ENCODE measurements at places on chromosomes 16 and 17.

DNA sequence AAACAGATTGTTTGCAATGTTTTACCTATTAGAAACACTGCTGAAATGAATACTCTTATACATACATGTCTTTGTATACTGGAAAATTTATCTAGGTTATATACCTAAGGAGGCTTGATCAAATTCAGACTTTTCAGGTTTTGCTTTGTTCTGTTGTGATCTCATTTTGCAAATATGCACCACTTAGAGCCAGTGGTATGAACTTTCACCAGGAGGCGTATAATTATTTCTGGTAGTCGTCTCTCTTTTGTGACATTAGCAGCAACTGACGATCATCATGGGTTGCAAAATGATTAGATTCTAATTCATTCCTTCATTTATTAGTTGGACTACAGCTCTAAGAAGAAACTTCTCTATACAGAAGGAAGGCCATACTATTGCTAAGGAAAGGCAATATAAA, 26.9 kb downstream of the AP1G1 start:
- no peak for DNase-seq

GRCh38 chr17:16988749-16989229, 16.9 kb upstream of the TNFRSF13B start:
- no peak for DNase-seq

DNA sequence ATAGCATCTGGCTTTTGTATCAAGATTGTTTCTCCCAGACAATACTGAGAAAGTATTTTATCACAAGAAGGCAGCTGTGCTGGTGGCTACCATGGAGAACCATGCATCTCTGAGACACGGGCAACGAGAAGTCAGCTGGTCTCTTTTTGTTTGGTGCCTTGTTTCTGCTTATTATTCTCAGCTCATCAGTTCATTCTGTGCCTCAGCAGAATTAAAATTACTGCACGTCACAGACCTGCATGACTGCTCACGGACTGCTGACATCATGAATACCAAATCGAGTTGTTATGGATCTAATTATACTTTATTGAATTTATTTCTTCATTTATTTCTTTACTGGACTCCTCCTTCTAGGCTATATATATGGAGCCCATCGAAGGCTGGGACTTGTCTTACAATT, 19.0 kb upstream of the PMP22 start:
- DNase-seq = no peak

GRCh38 chr16:85615852-85616606, 2.9 kb downstream of the GSE1 start:
- DNase-seq = peak; percentile 72

DNA sequence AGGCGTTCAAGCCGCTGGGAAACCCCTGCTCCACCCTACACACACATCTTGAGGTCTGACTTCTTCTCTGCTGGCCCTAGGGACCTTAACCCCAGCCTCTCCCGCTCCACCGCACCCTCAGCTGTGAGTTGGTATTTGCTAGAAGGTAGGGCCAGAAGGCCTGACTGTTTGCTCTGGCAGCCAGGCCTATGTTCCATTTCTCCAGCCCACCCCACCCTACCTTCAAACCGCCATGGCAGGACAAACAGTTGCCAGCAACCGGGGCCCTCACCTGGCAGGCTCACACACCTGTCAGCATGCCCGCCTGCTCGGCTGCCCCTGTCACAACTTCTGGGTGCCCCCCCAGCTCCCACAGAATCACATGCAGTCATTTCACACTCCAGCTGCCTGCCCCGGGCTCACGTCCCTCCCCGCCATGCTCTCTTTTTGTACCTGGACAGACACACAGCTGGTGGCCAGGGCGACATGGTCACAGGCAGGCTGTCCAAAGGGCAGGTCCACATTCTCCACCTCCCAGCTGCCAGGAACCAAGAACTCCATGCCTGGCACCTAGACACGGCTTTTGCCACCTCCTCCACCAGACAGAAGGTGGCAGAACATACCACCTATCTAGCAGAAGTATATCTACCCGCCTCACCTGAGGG, 2.6 kb upstream of the ATP2A3 start:
- DNase-seq = no peak

GRCh38 chr16:49745311-49745747, 110.6 kb downstream of the ZNF423 start:
- DNase-seq = no peak

- DNase-seq = no peak
These were observed 24.3 kb upstream of the LASP1NB start for GRCh38 chr17:38900978-38901656.

GRCh38 chr16:10228779-10229178, 46.6 kb upstream of the GRIN2A start:
- DNase-seq = no peak

GRCh38 chr16:87575027-87575804, 27.1 kb upstream of the JPH3 start:
- DNase-seq = peak; percentile 56

DNA sequence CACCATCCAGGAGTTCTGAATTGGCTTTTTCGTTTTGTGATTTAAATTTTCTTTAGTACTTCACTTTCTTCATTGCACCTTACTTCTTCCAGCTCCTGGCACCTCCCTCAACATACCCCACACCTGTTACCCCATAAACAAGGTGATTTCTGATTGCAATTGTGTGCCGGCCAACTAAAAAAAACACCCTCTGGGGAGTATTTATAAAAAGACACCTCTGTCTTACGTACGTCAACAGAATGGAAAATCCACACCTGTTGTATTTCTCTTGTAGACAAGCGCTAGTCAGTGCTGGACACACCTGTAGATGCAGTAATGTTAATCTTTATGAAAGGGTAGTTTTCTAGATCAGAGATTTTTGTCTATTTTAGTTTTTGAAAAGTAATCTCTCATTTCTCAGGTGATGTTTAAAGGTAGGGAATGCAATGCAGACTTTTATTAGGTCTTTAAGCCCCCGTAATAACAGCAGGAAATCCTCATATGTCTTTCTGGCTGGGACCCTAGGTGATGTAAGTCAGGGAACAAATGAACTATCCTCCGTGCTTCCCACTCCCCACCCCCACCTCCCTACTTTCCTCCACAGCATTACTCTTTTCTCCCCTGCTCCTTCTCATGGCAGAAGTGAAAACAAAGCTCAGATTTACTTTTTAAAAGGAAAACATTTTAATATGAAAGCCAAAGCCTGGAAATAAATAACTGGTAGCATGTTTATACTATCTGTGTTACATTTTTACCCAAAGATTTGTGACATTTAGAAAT, 4.2 kb downstream of the MSI2 start:
- DNase-seq = no peak

GRCh38 chr16:50282010-50282538, 15.7 kb downstream of the ADCY7 start:
- no peak for DNase-seq

GRCh38 chr16:23594186-23594585, 1.9 kb downstream of the NDUFAB1 start:
- DNase-seq = no peak

GRCh38 chr16:23506606-23506994, 3.7 kb downstream of the GGA2 start:
- DNase-seq = no peak

DNA sequence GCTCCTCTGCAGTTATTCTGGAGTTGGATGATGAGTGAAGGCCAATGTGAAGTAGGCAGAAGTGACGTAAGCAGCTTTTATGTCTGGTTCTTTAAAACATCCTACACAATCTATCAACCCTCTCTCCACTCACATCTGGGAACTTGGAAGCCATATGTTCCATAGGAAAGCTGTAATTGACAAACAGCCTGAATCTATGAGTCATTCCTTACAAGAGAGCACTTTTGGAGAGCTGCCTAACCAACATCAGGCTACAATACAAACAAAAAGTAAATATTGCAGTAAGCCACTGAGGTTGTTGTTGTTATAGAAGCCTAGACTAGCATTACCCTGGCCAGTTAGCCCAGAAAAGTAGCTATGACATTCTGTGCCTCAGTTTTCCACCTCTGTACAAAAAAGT, 5.9 kb downstream of the CCL7 start:
- no peak for DNase-seq

GRCh38 chr17:19744922-19745757, 3.0 kb downstream of the ALDH3A1 start:
- DNase-seq = peak; percentile 49

GRCh38 chr16:66510711-66511601, 39.0 kb downstream of the TK2 start:
- DNase-seq = no peak

- no peak for DNase-seq
These were observed 310.1 kb downstream of the CDH8 start for GRCh38 chr16:61726125-61726524.

GRCh38 chr16:69483611-69484010, 59.2 kb downstream of the CYB5B start:
- peak; percentile 60 for DNase-seq

DNA sequence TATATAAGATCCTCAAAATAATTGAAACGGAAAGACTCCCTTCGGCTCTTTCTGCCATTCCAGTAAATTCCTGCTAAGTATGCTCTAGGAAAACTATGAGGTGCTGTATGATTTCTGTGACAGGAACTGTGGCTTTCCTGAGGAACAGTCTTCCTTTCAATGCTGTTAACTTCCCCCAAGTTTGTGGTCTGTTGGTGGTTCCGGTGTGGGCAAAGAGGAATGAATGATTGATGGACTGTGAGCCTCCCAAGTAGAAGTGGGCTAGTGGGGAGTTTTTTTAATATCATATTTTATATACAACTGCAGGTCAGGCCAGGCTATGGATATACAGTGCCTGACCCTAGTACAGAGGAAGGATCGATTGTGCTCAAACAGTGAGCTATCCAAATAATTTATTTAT, 560.7 kb upstream of the RBFOX1 start:
- DNase-seq = no peak

DNA sequence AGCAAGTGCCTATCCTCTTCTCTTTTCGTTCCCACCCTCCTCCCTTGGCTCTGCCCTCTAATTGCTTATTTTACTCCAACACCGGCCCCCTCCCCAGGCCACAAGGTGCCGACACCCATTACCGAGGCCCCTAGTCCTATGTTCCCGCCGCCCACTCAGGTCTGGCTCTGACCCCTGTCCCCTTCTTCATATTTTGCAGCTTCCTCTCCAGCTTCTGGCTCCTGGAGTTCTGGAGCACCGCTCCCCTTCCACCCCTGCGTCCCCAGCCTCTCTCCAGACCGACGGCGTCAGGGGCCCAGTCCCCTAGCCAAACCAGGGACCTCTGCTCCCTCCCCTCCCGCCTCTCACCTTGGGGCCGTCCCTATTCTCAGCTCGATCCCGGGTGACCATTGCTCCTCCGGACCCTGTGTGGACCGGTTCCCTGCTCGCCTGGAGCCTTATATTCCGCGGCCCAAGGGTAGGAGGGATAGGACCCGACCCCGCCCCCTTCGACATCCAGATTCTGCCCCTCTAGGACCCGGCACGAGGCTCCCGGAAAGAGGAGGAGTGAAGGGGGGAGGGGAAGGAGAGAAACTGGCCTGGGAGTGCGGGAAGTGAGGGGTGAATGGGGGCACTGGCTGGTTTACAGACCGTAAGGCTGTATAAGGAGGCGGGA, at the start of gene HES7:
TSS of gene HES7 (minus strand) at position 412 of the 655 bp plus-strand sequence. CDS start at position 390, 22 bp downstream.
- no peak for DNase-seq

GRCh38 chr17:77083531-77083930, 57.2 kb upstream of the SEC14L1 start:
- DNase-seq = no peak

DNA sequence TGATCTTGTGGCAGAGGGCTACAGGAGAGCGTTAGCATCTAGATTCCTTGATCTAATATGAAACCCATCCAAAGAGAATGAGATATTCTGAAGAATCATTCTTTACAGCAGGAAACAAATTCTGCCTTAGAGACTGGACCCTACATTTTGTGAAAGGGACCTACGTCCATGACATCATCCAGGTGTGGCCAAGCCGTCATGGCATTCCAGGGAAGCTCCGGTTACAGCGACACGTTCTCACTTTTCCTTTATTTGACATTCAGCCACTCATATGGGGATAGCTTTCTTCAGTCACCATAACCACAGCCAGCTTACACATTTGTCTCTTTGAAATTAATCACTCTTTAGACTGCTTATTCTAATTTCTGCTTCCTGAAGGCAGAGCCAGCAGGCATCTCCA, 408.1 kb downstream of the XYLT1 start:
- DNase-seq = no peak

- DNase-seq = no peak
These were observed 407.5 kb upstream of the HSBP1 start for GRCh38 chr16:83400234-83400633.

GRCh38 chr17:61411261-61412142, 11.9 kb downstream of the TBX2 start:
- DNase-seq = peak; percentile 79

DNA sequence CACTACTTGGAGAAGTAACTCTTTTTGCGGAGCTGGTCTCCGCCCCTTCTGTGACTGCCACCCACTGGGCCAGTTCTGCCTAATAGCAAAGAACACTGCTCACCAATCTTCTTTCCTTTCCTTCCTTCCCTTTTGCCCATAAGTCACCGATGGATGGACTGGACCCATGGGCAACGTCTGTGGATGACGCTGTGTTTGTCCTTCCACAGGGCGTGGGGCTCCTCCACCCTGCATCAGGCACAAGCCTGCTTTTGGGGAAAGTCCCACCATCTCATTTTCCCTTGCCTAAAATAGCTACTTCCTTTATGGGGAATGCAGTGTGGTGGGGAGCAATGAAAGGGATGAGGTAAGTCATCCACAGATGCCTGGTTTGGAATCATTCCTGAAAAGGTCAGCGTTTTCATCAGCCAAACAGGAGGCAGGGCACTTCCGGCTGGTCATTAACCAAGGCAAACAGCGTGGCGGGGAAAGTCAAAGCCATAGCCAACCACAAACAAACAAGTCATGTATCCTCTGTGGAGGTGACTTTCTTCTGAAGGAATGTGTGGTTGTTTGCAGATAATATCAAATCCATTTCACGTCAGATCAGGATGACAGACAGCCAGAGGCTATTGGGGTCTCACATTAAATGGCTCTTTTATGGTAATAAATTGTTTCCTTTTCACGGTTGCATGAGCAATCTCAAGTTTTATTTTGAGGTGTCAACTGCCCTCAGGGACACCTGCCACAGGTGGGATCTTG, 30.7 kb upstream of the MED9 start:
- no peak for DNase-seq

DNA sequence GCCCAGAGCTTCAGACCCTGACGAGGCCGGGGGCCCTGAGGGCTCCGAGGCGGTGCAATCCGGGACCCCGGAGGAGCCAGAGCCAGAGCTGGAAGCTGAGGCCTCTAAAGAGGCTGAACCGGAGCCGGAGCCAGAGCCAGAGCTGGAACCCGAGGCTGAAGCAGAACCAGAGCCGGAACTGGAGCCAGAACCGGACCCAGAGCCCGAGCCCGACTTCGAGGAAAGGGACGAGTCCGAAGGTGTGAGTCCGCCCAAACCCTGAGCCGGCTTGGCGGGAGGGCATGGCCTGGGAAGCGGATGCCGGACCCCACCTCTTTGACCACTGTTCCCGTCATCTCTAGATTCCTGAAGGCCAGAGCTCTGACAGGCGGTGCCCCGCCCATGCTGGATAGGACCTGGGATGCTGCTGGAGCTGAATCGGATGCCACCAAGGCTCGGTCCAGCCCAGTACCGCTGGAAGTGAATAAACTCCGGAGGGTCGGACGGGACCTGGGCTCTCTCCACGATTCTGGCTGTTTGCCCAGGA, 4.4 kb downstream of the NOL3 start:
- DNase-seq = no peak
